ENCODE measurements at places on chromosomes 2 and 18.
A peak's percentile ranks its signal among the peaks of the same experiment; 100 is the strongest.

GRCh38 chr2:152730591-152731333 lies 12.3 kb downstream of the ARL6IP6 start:
- no peak for DNase-seq
- no peak overlapping the region for H3K4me3 ChIP-seq
- no peaks in the 10 kb centered on the region for H3K4me1 ChIP-seq
- H3K27ac ChIP-seq = no peak overlapping the region

- H3K27me3 ChIP-seq = peaks cover 2% of the 10 kb centered on the region
- no peak overlapping the region for H3K4me3 ChIP-seq
- H3K27ac ChIP-seq = no peak overlapping the region
- no peak for DNase-seq
These were observed 44.4 kb downstream of the FECH start for GRCh38 chr18:57542126-57542525.

- peak overlapping the region; percentile 82 for H3K4me3 ChIP-seq
- peaks cover 9% of the 10 kb centered on the region for H3K27me3 ChIP-seq
- peaks cover 11% of the 10 kb centered on the region for H3K4me1 ChIP-seq
- peaks cover 2% of the 10 kb centered on the region for H3K36me3 ChIP-seq
These were observed 830 bp downstream of the CYB5A start for GRCh38 chr18:74290794-74291471.

- no peak overlapping the region for H3K27ac ChIP-seq
- DNase-seq = no peak
- H3K4me1 ChIP-seq = peaks cover 6% of the 10 kb centered on the region
- H3K4me3 ChIP-seq = no peak overlapping the region
These were observed 162.3 kb upstream of the ZEB2 start for GRCh38 chr2:144682248-144682647.

- H3K27me3 ChIP-seq = peaks cover 8% of the 10 kb centered on the region
- peak; percentile 63 for DNase-seq
- no peak overlapping the region for H3K4me3 ChIP-seq
- H3K4me1 ChIP-seq = peaks cover 26% of the 10 kb centered on the region
- no peaks in the 10 kb centered on the region for H3K36me3 ChIP-seq
These were observed 82.0 kb upstream of the SLC66A3 start for GRCh38 chr2:11073251-11073650.

GRCh38 chr2:12240206-12240605 lies 476.5 kb upstream of the TRIB2 start:
- no peak overlapping the region for H3K27ac ChIP-seq
- H3K27me3 ChIP-seq = no peaks in the 10 kb centered on the region
- no peaks in the 10 kb centered on the region for H3K4me1 ChIP-seq

- no peak overlapping the region for H3K27ac ChIP-seq
- no peaks in the 10 kb centered on the region for H3K27me3 ChIP-seq
- peaks cover 45% of the 10 kb centered on the region for H3K4me1 ChIP-seq
- H3K4me3 ChIP-seq = peak overlapping the region; percentile 11
- DNase-seq = peak; percentile 59
These were observed 136.8 kb downstream of the NEDD4L start for GRCh38 chr18:58180738-58181353.

DNA sequence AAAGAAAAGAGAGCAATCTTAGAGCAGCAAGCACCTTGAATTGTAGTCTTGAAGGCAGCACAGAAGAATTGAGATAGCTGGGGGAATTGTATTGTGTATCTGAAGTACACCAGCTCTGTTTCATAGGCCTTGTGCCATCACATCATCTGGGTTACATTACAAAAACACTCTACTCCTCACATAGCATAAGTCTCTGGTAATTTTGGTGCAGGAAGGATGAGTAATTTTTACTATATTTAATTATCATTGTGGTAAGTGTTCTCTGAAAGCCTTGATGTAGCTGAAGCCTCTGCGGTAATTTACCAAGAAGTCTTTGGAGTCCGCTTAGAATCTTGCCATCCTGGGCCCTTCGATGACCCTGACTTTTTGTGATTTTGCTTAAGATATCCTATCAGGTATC lies 291.1 kb downstream of the ARHGAP15 start:
- H3K27me3 ChIP-seq = no peaks in the 10 kb centered on the region
- no peaks in the 10 kb centered on the region for H3K4me1 ChIP-seq
- H3K36me3 ChIP-seq = no peaks in the 10 kb centered on the region
- no peak overlapping the region for H3K27ac ChIP-seq
- no peak for DNase-seq

- H3K36me3 ChIP-seq = peaks cover 36% of the 10 kb centered on the region
- DNase-seq = peak; percentile 89
- peak overlapping the region; percentile 27 for H3K27ac ChIP-seq
- peaks cover 57% of the 10 kb centered on the region for H3K27me3 ChIP-seq
- H3K4me1 ChIP-seq = peaks cover 57% of the 10 kb centered on the region
- H3K4me3 ChIP-seq = peak overlapping the region; percentile 91
These were observed 6.5 kb downstream of the PTMA start for GRCh38 chr2:231714639-231715498.

DNA sequence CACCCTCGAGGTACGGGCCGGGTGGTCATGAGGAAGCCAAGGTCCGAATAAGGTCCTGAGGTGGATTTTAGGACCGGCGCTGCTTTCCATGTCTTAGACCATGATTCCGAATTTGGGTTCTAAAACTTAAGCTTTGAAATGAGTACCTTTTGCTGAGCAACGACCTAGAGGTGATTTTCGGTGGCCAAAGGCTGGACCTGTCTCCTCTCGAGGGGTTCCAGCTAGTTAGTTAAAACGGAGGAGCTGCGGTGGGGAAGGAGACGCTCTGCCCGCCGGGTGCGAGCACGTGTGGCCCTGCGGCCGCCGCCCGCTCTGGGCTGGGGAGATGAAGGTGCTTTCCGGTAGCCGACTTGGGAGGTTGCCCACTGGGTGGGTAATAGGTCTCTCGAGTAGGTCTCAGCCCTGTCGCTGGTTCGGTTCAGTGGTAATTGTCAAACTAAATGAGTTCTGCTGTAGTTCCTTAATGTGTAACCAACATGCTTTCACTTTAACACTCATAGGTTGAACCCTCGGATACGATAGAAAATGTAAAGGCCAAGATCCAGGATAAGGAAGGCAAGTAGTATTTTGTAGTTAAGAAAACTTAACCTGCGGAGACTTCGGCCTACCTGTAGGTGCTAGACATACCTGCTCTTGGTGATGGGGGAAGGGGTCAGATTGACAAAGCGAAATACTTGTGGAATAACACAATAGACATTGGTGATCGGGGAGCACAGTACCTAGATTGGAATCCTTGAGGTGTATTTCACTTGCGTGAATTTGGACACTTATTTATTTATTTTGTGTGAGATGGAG lies 572 bp downstream of the RPS27A start:
- DNase-seq = no peak
- H3K27ac ChIP-seq = peak overlapping the region; percentile 97
- H3K36me3 ChIP-seq = peaks cover 12% of the 10 kb centered on the region
- peak overlapping the region; percentile 95 for H3K4me3 ChIP-seq
- no peaks in the 10 kb centered on the region for H3K27me3 ChIP-seq
- H3K4me1 ChIP-seq = peaks cover 50% of the 10 kb centered on the region

DNA sequence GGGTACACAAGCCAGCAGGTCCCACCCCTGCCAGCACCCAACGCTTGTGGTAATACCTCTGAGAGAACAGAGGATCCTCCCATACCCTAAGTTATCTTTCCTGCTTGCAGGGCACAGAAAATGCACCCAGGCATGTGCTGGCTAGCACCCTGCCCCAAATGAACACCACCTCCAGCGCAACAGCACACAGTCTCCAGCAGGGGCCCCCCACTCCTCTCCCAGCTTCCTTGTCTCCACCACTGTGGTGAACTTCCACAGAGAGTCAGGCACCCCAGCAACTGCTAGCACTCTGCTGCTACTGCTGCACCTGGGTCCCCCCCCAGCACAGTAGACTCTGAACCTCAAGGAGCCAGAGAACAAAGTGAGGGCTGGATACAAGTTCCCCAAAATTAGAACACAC lies 216.8 kb upstream of the CNTNAP5 start:
- no peak overlapping the region for H3K27ac ChIP-seq
- no peak for DNase-seq
- H3K36me3 ChIP-seq = peaks cover 12% of the 10 kb centered on the region
- H3K4me3 ChIP-seq = no peak overlapping the region

- no peaks in the 10 kb centered on the region for H3K36me3 ChIP-seq
- DNase-seq = no peak
- H3K27ac ChIP-seq = peak overlapping the region; percentile 58
- H3K4me3 ChIP-seq = peak overlapping the region; percentile 33
These were observed 48.2 kb upstream of the SP3 start for GRCh38 chr2:174013315-174013751.

DNA sequence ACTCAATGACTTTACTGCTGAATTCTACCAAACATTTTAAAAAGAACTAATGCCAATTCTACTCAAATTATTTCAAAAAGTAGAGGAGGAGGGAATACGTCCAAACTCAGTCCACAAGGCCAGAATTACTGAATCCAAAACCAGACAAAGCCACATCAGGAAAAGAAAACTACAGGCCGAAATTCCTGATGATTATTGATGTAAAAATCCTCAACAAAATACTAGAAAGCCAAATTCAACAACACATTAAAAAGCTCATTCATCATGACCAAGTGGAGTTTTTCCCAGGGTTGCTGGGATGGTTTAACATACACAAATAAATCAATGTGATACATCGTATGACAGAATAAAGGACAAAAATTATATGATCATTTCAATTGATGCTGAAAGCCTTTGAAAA lies 103.9 kb upstream of the UBE2E3 start:
- no peak overlapping the region for H3K27ac ChIP-seq
- H3K36me3 ChIP-seq = no peaks in the 10 kb centered on the region
- DNase-seq = no peak
- H3K4me3 ChIP-seq = no peak overlapping the region
- no peaks in the 10 kb centered on the region for H3K4me1 ChIP-seq
- no peaks in the 10 kb centered on the region for H3K27me3 ChIP-seq
